Coronary artery (tissue), 2 donors: ENCODE measurements at places on chromosomes 11 and 22.

- DNase-seq, result no peak
Observed at GRCh38 chr11:126821827-126822226, 178.7 kb downstream of the KIRREL3 start.

GRCh38 chr11:57787920-57788702, 26.5 kb downstream of the CTNND1 start:
- no peak for DNase-seq

- DNase-seq, result no peak
Observed at GRCh38 chr22:49420651-49421050, 407.0 kb downstream of the BRD1 start.

GRCh38 chr22:29183971-29184848, 21.5 kb upstream of the EMID1 start:
- no peak for DNase-seq

GRCh38 chr11:13116491-13116890, 107.4 kb downstream of the RASSF10 start:
- DNase-seq, result no peak

DNA sequence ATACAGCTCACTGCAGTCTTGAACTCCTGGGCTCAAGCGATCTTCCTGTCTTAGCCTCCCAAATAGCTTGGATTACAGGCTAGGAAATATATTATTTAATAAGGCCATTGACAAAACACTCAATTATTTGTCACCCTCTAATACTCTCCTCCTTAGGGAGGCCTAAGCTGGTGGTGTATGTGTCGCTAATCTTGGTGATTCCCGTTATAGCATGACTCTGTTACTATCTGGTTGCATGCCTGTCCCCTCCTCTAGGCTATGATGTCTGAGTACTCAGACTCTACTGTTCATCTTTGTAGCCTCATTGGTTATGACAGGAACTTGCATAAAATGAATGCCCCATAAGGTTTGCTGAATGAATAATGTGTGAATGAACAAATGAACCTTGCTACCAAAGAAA, 87.6 kb downstream of the USP35 start:
- DNase-seq, result no peak

GRCh38 chr11:123072332-123072761, 10.4 kb upstream of the HSPA8 start:
- DNase-seq, result no peak

GRCh38 chr11:90805172-90805571, 582.3 kb upstream of the CHORDC1 start:
- no peak for DNase-seq
